ENCODE measurements at places on chromosomes 11 and 22. TPM values are rescaled to one million over a fixed set of nuclear protein-coding genes. Genes with fewer than 3 reads are reported as not detected.

DNA sequence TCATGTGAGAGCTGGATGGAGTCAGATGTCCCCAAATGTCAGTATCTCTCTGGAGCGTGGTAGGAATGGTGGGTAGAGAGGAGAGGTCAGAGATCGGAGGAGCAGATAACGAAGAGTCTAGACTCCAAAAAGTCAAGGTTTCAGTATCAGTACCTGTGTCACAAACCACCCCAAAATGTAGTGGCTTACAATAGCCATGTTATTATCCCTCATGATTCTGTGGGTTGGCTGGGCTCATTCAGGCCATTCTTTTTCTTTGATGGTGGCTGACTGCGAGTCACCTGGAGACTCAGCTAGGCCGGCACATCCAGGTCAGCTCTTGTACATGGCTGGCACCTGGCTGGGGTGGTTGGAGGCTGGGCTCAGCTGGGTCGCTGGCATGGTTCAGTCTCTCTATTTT is 7.3 kb upstream of the SSTR3 start:
- no peak for DNase-seq

DNA sequence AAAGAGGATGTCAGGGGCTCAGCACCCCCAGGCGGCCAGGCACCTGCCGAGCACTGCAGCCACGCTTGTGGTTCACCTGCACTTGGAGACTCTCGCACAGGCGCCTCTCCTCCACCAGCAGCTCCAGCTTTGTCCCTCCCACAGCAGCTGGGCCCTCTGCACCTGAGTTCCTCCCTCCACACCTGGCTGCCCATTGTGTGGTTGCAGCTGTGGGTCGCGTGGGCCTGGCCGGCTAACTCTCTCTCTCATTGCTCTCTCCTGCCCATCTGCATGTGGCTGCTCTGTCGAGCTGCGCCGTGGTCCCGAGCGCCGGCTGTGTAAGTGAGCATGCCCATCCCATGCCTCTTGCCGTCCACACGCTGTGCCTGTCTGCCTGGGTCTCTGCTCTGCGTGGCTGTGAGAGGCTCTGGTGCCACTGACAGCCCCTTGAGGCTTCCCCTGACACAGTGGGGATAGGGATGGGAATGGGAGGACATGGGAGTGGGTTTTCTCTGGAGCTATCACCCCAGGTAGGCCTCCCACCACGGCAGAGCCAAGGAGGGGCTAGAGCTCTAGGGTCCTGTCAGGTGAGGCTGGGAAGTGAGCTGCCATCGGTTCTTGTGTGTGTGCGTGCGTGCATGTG is 8.5 kb upstream of the ACR start:
- DNase-seq, result no peak

DNA sequence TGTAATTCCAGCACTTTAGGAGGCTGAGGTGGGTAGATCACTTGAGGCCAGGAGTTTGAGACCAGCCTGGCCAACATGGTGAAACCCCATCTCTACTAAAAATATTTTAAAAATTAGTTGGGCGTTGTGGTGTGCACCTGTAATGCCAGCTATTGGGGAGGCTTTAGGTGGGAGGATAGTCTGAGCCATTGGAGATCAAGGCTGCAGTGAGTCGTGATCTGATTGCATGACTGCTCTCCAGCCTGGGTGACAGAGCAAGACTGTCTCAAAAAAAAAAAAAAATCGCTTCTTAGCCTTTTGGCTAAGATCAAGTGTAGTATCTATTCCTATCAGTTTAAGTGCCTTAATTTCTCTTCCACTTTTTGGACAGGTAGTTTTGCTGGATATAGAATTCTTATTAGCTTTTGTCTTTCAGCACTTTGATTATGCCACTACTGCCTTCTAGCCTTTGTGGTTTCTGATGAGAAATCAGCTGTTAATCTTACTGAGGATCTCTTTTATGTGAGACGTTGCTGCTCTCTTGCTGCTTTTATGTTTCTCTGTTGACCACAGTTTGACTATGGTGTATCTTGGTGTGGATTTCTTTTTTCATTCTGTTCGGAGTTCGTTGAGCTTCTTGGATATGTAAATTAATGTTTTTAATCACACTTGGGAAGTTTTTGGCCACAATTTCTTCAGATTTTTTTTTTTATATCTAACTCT is 24.7 kb downstream of the CHEK1 start:
- no peak for DNase-seq

Gene MORC2
- total RNA-seq, result 7.1 TPM

DNA sequence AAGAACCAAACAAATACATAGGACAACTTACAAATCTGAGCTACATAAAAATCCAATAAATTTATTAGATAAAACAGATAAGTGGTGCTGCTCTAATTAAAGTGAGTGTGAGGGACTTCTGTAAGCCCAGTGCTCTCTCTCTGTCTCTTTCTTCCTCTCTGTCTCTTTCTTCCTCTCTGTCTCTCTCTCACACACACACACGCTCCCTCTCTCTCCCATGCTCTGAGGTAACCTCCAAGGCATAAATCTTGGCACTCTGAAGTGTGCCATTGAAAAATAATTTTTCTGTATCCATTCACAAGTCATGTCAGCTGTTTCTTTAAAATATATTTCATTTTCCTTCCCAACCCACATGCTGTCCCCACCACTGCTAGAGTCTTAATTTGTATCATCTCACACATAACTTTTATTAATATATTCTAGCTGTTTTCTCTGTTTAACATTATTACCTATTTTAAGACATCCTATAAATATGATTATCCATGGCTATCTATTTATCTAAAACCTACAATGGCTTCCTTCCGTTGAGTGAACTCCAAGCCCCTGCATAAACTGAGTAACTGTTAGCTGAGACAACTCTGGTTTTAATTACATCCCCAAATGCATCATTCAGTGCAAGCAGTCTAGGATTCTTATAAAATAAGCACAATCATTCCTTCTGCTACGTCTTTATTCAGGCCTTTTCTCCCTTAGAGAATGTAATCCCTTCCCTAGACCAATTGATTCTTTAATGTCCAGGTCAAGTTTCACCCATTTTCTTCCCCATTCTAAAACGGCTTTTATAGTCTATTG is 57.4 kb upstream of the SLC5A12 start:
- no peak for DNase-seq

- DNase-seq, result no peak
Measured at GRCh38 chr22:30015846-30016245, 64.4 kb upstream of the HORMAD2 start.

- no peak for DNase-seq
Measured at GRCh38 chr11:45161252-45162063, 15.0 kb downstream of the PRDM11 start.

GRCh38 chr11:11620173-11620920 is 1.5 kb downstream of the GALNT18 start:
- no peak for DNase-seq

DNA sequence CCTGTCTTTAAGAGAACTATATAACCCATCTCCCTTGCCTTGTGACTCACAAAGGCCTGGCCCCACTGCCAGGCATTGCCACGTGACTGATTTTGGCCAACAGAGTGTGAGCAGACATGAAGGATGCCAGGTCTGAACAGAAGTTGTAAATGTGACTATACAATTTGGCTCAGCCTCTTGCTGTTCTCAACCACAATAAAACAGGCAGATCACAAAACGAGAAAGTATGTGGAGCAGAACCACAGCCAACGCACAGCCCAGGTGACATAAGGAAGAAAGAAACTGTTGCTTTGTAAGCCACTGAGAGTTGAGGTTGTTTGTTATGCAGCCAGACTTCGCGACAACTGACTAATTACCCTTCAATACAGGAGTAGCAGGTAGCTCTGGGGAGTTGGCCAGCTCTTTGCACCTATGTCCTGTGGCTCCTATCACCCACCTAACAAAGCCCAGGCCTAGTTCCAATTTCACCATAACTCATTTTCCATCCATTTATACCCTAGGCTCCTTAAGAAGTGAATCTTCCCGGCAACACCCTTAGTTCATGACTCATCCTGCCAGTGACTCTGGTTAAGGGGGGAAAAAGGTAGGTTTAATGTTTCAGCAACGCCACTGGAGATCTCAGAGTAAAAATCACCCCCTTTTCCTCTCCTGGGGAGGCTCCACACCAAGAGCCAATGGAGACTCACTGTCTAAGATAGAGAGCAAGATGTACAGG is 53.7 kb downstream of the GALNT18 start:
- DNase-seq, result no peak

GRCh38 chr22:20586403-20586745 is 79.0 kb downstream of the MED15 start:
- no peak for DNase-seq

DNA sequence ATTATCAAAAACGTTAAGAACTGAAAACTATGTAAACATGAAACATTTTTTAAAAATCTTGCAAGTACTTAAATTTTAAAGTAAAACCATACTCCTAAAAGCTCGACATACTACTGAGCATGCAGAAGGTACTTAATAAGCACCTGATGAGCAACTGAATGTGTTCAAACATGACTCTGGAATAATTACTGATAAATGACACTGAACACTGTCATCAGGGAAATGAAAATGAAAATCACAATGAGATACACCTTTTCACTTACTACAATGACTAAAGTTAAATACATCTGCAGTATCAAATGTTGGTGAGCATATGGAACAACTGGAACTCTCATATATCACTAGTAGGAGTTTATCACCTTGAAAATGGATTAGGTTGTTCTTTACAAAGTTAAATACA is 65.2 kb downstream of the PICALM start:
- DNase-seq, result no peak

Gene LYVE1
- not detected for total RNA-seq

DNA sequence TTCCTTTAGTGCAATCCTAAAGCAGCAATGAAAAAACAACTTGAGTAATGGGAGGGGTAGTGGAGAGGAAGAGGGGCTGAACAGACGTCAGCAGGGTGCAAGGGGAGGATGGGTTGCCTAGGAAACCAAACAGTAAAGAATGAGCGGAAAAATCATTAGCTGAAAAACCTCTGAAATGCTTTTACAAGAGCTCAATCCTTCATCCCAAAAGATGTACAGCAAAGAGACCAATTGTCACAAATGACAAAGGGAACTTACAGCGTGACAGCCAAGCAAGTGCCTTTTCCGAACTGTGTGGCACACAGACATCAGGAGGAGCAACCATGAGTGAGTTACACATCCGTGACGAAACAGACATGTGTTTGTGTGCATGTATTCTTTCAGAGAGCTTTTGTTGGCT is 104.6 kb downstream of the SIK3 start:
- no peak for DNase-seq

DNA sequence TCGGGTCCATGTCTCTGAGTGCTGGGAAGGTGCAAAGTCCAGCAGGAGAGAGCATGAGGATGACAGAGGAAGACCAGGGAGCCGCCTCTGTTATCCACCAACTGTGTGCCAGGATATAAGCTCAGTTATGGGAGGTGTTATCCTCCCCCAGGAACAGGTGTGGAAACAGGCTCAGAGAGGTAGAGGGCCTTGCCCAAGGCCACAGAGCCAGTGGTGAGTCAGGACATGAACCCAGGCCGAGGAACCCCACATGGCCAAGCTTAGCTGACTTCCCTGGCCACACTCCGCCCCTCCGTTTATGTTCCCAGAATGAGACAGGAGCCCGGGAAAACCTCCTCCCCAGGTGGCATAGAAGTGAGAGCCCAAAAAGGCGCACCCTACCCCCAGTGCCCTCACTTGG is 50.3 kb downstream of the ISX start:
- DNase-seq, result no peak

Gene TRIM6
- 6.3 TPM for total RNA-seq

DNA sequence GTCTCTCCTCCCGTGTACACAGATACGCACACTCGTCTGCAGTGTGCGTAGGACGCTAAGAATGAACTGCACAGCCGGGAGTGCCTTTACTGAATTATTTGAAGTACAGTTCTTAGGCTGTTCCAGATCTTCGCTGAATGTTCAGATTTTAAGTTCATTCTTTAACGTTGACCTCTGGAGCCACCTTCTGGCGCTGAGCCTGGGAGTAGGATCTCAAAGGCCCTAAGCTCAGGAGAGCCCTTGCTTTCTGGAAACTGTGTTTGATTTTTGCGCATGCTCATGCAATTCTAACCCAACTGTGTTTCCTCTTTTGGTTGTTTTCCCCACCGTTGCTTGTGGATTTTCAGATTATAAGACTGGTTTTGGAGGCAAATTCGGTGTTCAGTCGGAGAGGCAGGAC is 22.8 kb downstream of the CTTN start:
- no peak for DNase-seq

Gene CBLIF
- not detected for total RNA-seq

Gene HPS4
- total RNA-seq, result 26.0 TPM

- no peak for DNase-seq
Measured at GRCh38 chr11:38788561-38788960, 2190.5 kb upstream of the RAG2 start.

Gene ZNF214
- total RNA-seq, result 1.5 TPM

- no peak for DNase-seq
Measured at GRCh38 chr11:113904379-113905101, at the start of gene HTR3B. Gene HTR3B, plus strand, starts transcription at chr11:113904796. Its CDS starts 138 bp downstream, at chr11:113904934.

Gene CD3G
- total RNA-seq, result not detected

Gene CARD16
- total RNA-seq, result not detected

GRCh38 chr11:82869657-82870056 is 30.6 kb downstream of the PRCP start:
- no peak for DNase-seq

GRCh38 chr11:109956124-109956793 is 136.9 kb upstream of the ZC3H12C start:
- DNase-seq, result no peak

DNA sequence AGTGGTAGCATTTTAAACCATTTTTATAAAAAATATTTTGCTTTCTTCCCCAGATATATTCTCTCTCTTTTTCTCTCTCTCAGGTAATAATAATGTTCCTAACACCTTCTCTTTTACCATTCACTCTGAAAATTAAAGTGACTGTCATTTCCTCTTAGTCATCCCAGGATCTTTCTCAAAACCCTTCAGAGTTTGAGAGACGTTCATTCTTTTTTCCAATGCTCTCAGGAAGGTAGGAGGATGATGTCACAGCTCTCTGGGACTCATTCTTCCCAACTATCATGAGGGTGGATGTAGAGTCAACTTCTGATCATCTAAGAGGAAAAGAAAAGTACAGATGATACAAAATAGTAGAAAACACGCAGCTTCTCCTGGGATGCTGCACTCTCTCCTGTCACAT is 60.2 kb upstream of the CRTAM start:
- DNase-seq, result no peak

DNA sequence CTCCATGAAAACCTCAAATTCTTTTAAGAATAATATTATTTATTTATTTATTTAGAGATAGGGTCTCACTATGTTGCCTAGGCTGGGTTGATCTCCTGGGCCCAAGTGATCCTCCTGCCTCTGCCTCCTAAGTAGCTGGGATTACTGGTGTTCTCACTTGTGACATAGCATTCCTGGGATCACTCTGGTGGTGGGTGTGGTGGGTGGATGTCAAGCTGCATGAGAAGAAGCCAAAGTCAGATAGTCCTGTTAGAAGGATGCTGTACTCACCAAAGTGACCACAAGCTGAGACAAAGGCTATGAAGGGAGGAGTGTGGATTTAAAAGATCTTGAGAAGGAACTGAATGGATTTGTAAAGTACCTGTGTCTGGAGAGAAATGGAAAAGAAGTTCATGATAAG is 87.9 kb upstream of the SPON1 start:
- DNase-seq, result no peak

GRCh38 chr22:44452531-44453420 is 45.3 kb downstream of the RTL6 start:
- no peak for DNase-seq

Measured in epithelial cell of proximal tubule (primary cell).